ENCODE measurements at places on chromosomes 2 and 18. TPM values are rescaled to one million over a fixed set of nuclear protein-coding genes. Genes with fewer than 3 reads are reported as not detected.

The SNRPD1 gene
- total RNA-seq: 134 TPM

The ASB18 gene
- not detected for total RNA-seq

The CELF4 gene
- total RNA-seq: not detected

The TSPYL6 gene
- total RNA-seq: not detected

The MARCO gene
- total RNA-seq: not detected

The EPB41L5 gene
- 1.9 TPM for total RNA-seq

Data from activated T-helper 17 cell treated with anti-CD3 and anti-CD28 coated beads, Interleukin-2, amount 50 U/mL, for 72 hours (primary cell).